ENCODE measurements at places on chromosomes 1 and 21.

- no peak for DNase-seq
These were observed 226.1 kb downstream of the DNAH14 start for GRCh38 chr1:225155555-225155954.

- no peak for DNase-seq
These were observed 31.9 kb downstream of the ZMYM1 start for GRCh38 chr1:35111106-35111505.

- no peak for DNase-seq
These were observed 47.1 kb downstream of the GPR88 start for GRCh38 chr1:100584761-100585745.

DNA sequence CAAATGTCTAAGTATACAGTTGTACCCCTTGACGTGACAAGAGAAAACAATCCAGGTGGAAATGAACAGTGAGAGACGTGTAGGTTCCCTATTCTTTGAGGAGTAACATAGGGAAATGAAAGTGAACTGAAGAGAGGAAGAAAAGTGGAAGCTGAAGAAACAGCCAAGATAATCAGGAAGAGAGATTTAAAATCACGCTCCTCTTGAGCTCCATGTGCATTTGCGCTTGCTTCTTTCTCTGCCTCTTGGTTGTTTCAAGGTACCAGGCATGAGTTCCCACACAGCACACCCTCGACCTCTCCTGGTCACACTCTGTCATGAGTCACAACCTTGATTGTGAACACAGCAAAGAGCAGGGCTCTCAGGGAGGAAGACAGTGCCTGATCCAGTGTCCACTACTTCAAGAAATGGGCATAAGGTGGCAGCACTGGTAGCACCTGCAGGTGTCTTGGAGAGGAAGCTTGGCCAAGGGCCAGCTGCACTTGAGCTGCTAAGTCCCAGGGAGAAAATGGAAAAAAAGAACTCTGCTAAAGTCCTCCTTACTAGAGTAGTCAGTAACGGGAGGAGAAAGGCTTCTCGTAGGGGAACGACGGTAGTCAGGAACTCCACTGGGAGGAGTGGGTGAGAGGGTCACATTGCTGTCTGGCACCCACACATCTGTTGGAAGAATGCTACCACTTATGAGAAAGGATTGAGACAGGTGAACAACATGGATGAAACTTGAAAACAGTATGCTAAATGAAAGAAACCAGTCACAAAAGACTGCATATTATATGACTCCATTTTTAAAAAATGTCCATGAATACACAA, 18.3 kb upstream of the ARID1A start:
- no peak for DNase-seq

- no peak for DNase-seq
These were observed 19.3 kb downstream of the TP73 start for GRCh38 chr1:3671371-3672180.

All from stimulated activated CD4-positive, alpha-beta T cell treated with anti-CD3 and anti-CD28 coated beads, TNF-alpha, amount 100 ng/mL, for 48 hours (primary cell).